Testis (tissue), 5 donors: ENCODE measurements at places on chromosomes 6 and 20. TPM values are rescaled to one million over a fixed set of nuclear protein-coding genes. Genes with fewer than 3 reads are reported as not detected.

The YIPF3 gene
- 138 TPM for total RNA-seq

DNA sequence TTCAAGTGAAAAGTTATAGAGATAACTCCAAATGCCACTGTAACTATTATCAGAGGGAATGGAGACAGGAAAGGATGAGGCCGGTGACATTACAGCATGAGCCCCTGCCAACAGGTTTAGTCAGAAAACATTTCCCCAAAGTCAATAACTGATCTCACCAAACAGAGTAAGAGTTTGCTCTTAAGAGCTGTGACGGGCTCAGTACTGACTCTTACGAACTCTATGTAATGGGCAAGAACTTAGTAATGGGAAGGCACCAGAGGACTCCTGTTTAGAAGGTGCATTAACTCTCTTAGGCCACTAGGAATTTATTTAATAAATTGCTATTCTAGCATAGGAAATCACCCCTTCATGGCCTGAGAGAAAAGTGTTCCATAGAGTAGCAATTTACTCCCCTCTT lies 76.8 kb downstream of the SAMD5 start:
- DNase-seq, result no peak

DNA sequence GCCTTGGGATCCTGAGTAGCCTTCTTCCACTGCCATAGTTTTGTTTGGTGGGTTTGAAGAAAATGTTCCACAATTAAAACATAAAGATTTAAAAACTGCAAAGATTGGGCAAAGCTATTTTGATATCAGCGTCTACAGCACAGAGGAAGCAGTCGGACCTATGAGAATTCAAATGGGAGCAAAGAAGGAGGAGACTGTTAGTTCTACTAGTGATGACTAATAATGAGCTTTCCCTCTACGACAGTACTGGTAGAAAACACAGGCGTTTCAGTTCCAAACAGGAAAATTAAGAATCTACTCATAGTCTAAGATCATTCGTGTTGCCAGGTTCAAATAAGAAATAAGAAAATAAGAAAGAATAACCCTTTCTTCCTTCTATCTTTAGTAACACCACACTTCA lies 121.2 kb downstream of the INSM1 start:
- no peak for DNase-seq

GRCh38 chr6:72635636-72636035 lies 13.8 kb downstream of the KCNQ5 start:
- DNase-seq, result no peak

DNA sequence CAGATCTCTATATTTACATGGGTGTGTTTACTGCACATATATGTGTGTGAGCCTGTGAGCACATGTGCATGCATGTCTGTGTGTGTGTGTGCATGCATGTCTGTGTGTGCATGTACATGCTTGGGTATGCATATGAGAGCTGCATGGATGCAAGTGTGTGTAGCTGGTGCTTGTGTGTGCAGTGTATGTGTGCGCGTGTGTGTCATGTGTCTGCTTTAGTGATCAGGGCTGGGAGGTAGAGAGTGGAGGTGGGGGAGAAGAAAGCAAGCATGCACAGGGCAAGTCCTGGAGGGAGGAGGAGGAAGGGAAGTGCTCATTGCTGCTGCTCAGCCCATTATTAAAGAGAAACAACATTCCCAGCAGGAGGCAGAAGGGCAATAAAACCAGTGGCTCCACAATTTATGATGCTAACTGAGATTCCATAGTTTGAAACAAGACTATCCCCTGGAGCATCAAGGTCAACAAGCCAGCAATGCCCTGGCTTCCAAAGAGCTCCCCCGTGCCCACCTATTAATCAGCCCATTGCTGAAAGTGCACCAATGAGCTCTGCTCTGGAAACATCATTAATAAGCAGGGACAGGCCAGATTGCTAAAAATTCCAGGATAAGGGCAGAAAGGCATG lies 414.0 kb downstream of the MAFB start:
- no peak for DNase-seq

DNA sequence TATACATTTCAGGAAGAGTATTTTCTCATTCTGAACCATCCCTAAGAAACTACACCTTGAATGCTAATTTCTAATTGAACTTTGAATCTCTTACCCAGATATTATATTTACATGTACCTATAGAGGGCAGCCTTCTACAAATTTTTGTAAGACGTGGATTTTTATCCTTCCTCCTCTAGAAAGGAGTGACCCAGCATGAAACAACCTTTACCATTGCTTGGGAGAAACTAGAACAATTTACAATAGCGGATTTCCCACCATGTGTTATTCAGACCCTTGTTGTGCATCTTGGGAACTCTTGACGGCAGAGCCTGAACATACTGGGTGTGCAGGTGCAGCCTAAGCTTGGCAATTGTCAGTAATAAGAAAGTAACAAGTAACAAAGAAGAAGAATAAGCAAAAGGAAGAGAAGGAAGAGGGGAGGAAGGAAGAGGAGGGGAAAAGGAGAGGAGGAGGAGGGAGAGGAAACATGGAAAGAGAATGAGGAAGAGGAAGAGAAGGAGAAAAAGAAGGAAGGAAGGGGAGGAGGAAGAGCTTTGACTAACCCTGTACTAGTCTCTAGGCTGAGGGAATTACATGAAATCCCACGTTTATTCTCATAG lies 10.8 kb upstream of the TAAR1 start:
- DNase-seq, result no peak

GRCh38 chr20:54573838-54574237 lies 98.4 kb downstream of the DOK5 start:
- DNase-seq, result no peak
